ENCODE measurements at places on chromosomes 5 and 9.

GRCh38 chr9:130219661-130220096 is 45.9 kb upstream of the HMCN2 start:
- no peak for DNase-seq

DNA sequence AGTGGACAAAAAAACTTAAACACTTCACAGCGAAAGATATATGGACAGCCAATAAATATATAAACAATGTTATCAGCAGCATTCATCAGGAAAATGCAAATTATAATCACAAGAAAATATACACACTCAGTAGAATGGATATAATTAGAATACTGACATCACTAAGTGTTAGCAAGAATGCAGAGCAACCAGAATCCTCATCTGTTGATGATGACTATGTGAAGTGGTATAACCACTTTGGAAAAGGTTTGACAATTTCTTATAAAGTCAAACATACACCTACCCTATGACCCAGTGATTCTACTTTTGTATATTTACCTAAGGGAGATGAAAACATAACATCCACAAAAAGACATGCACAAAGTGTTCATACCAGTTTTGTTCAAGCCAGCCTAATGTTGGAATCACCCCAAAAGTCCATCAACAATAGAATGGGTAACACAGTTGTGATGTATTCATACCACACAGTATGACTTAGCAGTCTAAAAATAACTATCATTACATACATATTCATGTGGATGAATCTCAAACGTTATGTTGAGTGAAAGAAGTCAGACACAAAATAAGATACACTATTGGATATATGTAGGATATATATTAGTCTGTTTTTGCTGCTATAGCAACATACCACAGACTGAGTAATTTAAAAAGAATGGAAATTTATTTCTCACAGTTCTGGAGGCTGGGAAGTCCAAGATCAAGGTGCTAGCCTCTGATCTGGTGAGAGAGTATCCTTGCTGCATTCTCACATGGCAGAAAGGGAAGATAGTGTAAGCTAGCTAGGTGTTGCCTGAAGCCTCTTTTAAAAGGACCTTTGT is 148.8 kb upstream of the ADAMTSL1 start:
- DNase-seq: no peak

DNA sequence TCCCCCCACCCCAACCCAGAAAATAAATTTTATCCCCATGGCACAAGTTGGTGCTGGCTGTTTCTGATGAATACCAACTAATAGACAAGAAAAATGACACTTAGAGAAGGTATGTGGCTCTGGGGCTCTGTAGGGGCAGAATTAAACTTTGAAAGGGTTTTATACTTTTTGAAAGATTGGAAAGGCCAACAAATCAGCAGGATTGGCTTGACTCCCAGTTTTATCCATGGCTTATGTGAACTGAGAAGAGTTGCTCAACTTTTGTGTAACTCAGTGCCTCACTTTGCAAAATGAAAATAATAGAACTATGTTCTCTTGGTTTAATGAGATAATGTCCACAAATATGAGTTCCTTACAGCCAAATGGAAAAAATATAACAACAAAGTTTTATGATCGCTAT is 288.9 kb upstream of the KIF2A start:
- DNase-seq: no peak

GRCh38 chr9:136667214-136667939 is 4.7 kb downstream of the EGFL7 start:
- no peak for DNase-seq

GRCh38 chr5:118580949-118581348 is 407.4 kb downstream of the DTWD2 start:
- DNase-seq: no peak

DNA sequence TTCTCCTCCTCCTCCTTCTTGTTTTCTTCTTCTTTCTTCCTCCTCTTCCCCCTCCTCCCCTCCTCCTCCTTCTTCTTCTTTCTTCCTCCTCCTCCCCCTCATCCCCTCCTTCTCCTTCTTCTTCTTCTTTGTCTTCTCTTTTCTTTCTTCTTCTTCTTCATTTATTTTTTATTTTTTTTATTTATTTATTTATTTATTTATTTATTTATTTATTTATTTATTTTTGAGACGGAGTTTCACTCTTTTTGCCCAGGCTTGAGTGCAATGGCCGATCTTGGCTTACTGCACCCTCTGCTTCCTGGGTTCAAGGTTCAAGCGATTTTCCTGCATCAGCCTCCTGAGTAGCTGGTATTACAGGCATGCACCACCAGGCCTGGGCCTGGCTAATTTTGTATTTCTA is 1332.5 kb upstream of the CDH9 start:
- no peak for DNase-seq

- no peak for DNase-seq
Measured at GRCh38 chr5:172564188-172564587, 76.9 kb upstream of the NEURL1B start.

- no peak for DNase-seq
Measured at GRCh38 chr5:121982146-121982892, 20.5 kb downstream of the SRFBP1 start.

DNA sequence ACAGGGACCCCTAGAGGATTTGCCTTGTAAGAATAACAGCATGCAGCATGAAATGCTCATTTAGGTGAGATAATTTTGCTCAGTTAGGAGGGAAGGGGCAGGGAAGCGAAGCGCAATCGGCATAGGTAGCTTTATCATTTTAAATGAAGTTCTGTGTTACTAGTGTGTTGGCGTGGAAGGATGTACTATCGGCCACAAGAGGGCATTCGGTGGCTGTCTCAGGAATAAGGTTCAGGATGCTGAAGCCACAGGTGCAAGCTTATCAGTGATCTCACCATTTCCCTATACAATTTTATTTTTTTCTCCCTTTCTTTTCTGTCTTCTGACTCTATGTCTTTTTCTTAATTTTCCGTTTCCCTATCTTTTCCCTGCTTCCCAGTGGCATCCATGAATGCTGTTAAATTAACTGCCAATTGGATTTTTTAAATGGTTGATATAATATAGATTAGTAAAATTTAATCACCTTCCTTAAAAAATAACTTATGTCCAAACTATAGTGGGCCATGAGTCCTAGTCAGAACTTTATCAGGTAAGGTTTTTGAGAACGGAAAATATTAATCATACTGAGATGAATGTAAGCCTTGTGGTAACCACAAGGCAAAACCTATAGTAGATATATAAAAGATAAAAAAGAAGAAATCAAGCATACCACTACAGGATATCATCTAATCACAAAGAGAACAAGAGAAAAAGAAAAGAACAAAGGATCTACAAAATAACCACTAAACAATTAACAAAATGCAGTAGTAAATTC is 1.2 kb upstream of the INSL6 start:
- DNase-seq: peak; percentile 21

DNA sequence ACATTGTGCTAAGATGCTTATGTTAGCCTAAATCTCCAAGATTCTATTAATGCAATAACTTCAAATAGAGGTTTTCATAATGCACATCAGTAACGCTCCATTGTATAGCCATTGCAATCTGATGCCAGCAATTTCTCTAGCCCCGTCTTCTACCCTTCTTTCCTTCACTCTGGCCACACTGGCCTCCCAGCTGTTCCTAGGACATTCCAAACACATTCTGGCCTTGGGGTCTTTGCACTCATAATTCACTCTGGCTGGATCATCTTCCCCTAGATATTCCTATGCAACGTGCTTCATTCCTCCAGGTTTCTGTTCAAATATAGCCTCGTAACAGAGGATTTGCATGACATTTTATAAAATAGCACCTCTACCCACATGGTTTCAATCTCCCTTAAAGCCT is 23.3 kb downstream of the FAM81B start:
- DNase-seq: no peak

GRCh38 chr9:96048956-96049831 is 173.7 kb downstream of the ERCC6L2 start:
- no peak for DNase-seq

DNA sequence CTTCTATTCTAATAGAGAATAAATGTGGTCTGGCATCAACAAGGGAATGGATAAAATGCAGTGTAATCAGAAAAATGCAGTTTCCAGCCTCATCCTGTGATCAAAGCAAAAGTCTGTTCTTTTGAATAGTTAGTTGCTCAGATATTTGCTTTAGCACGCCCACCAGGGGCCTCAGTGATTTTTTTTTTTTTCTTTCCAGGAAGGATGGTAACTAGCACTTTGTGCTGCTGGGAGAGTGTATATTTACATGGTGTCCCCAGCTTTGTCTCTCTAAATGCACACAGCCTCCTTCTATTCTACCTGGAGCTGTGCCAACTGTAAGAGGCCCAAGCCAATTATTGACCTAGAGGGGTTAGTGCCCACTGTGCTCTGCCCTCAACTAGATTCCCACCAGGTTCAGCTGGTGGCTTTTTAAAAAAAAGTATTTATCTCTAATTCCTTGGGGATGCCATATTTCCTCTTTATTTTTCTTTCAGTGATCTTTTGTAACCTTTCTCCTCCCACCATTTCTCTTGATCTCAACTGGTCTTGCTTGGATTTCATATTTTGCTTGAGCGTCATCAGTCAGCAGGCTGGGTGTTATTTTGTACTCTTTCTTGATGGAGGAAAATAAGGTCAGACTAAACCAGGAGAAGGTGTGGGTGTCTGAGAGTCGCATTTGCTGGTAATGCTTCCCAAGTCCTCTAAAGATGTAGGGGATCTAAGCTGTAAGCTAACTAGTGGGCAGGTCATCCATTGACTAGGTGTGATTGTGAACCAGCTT is 193.0 kb upstream of the C9orf72 start:
- DNase-seq: no peak

DNA sequence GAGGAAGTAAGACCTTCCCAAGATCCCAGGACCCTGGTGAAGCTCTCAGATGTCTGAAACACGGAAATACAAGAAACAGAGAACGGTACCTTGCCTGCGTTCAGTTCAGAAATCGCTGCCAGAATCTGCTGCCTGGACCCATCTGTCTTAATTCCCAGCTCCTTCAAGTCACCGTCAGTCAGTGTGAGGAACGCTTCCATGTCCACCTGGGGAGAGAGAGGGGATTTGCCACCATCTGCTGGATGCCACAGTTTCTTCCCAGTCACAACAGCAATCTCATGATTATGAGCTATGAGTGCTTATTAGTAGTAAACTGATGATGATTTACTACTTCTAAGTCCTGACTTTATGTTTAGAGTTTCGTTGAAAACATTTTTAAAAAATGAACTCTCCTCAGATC is 36.7 kb upstream of the GABBR2 start:
- no peak for DNase-seq

DNA sequence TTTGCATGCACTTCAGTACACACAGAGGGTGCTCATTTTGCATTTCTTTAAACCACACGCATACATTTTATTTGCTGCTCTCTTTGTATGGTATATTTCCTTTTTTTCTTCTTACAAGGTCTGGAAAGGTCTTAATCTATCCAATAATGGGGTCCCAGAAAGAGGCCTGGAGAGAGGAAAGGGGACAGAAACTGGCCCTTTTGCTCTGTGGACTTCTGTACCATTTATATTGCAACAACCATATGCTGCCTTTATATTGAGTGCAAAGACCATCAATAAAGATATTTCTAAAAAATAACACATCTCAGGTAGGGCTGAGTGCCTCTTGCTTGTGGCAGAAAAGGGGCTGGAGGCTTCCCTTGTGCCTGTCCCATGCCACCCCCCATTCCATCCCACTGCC is 15.5 kb upstream of the DPM2 start:
- no peak for DNase-seq

DNA sequence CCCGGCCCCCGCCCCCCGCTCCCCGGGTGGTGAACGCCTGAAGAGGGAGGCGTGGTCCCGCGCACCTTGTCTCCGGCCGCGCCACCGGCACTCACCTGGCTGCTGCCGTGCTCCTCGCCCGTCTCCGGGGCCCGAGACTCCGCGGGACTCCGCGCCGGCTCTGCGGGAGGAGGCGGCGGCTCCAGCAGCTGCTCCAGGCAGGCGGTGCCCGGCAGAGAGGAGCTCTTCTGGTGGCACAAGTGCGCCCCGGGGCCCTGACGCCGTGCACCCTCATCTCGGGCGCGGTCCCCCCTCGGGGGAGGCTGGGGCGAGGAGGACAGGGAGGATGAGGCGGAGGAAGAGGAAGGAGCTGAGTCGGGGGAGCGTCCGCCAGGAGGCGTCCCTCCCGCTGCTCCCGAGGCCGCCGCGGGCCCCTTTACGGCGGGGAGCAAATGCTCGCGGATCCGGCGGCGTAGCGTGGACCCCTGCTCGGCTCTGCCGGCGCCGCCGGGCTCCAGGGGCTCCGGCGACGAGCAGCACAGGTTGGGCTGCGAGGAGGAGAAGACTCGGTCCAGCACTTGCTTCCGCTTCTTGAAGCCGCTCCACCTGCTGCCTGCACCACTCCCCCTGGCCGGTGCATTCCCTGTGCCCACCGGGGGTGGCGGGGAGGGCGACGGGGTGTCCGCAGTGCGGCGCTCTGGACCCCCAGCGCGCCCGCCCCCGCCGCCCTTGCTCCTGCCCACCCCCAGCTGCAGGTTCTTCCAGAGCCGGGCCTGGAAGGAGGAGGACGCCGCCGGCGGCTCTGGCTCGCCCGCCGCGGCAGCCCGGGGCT is 928 bp downstream of the MCTP1 start:
- DNase-seq: no peak

DNA sequence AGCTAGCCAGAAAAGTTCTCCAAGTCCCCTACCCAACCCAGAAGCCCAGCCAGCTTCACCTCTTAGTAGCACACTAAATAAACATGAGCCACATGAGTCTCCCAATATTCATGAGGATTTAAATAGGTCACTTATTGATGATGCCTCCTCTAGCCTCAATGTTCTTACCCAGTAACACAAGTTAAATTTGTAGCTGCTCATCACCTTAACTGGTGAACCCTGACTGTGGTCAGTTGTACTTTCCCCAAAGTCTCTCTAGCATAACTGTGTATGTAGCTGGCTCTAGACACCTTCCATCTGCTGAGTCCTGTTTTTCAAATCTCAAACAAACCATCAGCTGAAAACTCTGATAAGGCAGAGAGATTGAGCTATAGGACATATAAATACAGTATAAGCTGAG is 100.3 kb upstream of the ELAVL2 start:
- no peak for DNase-seq

DNA sequence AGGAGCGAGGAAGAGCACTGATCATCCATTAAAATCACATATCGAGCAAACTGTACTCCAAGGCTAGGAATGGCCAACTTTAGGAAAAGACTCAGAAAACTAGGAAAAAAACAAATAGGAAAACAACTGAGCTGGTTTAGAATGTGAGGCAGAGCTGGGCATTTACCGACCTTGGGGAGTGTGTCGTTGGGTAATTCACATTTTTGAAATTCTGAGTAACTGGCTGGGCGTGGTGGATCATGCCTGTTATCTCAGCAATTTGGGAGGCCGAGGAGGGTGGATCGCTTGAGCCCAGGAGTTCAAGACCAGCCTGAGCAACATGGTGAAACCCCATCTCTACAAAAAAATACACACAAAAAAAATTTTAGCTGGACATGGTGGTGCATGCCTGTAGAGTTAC is 70.1 kb downstream of the ZFAND5 start:
- no peak for DNase-seq

DNA sequence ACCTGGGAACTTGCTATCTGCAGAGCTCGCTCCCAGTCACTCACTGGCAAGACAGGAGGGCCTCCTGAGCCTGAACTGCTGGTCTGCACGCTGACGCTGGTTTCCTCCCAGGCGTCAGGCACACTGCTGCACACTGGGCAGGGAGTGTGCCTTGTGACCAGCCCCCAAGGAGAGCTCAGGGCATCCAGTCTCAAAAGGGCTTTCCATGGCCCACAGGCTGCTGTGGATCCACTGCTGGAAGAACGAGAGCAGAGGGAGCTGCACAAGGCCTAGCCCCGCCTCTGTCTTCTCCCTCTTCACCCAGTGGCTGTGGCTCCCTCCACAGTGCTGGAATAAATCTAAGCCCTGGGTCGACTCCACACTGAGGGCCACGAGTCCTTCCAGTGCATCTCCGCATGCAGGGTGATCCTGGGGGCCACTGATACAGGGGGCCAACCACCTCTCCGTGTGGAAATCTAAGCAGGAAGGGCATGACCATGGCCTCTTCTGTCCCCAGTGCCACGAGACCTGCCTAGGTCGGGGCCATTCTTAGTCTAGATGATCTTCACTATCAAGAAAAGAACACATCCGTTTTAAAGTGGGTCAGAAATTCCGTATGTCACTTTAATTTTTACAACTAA is 93.6 kb downstream of the CAMSAP1 start:
- no peak for DNase-seq

All from stimulated activated CD4-positive, alpha-beta T cell treated with anti-CD3 and anti-CD28 coated beads, Interleukin-1b, Interleukin-23, amount 100 ng/mL, for 1 hour (primary cell).